ENCODE measurements at places on chromosomes 1 and 21.

DNA sequence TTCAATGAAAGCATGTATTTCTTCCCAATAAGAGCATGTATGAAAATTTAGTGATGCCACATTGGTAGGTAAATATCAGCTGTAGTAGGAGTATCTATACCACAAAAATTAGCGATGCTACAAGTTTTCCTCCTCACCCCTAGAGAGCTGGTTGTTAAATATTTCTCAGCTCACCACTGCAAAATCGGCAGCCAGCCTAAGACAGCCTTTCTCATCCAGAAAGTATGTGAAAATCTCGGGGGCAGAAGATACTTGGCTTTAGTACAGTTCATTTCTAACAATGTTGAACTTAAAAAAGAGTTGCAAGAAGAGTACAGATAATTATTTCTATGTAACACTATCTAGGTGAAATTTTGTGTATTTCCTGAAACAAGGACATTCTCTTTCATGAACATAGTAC, 235.4 kb downstream of the TPR start:
- no peak for DNase-seq

DNA sequence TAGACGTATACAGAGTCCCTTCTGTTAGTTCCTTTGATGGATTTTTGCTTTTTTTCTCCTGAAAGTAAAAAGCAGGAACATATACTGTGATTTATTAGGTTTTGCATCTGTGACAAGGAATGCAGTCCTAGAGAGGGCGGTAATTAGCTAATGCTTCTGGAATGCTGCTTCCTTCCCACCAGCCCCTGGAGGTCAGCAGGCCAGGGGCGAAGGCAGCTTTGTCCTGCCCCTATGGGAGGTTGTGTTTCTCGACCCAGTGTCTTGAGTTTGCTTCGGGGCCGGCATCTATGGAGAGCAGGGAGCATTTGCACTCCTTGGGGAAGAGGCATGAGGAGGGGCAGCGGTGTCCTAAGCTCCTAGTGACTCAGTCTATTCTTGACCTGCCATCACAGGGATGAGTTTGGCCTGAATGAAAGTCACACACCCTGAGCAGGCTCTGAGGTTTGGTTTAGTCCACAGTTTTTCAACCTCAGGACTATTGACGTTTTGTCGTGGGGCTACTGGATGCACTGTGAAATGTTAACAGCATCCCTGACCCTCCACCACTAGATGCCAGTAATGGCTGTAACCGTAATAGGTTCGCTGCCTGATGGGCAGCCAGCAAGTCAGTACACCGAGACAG, 85.0 kb upstream of the KCNJ15 start:
- no peak for DNase-seq

DNA sequence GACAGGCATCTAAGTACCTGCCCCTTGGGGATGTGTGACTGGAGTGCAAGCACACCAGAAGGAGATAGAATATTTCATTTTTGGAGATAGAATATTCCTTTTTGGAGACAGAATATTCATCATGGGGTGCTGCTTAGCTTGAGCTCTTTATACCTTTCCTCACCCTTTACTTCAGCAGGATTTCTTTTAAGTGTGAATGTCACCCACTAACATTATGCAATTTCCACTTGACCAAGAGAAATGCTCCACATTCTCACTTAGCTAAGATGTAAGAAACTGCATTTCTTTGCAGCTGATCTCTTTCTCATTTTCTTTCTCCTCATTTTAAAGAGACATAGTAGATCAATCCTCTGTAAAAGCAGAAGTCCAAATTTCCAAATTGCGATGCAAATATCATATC, 436.7 kb downstream of the NCAM2 start:
- DNase-seq = no peak

DNA sequence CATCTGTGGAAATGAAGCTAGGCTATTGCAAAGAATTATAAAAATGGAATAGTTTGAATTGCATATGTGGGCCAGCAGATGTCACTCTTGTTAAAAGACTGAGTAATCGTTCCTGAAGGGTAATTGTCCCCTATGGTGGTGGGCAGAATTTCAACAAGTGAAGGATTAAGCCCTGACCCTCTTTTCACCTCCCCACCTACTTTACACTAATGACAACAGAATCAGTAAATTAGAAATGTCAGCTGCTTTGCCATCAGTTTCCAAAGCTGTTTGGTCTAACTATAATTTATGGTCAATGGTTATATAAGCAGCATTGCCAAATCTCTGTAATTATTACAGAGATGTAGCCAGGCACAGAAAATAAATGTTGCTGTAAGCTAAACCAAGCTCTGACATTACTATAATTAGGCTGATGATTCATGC, 898.6 kb downstream of the AMY1C start:
- no peak for DNase-seq

DNA sequence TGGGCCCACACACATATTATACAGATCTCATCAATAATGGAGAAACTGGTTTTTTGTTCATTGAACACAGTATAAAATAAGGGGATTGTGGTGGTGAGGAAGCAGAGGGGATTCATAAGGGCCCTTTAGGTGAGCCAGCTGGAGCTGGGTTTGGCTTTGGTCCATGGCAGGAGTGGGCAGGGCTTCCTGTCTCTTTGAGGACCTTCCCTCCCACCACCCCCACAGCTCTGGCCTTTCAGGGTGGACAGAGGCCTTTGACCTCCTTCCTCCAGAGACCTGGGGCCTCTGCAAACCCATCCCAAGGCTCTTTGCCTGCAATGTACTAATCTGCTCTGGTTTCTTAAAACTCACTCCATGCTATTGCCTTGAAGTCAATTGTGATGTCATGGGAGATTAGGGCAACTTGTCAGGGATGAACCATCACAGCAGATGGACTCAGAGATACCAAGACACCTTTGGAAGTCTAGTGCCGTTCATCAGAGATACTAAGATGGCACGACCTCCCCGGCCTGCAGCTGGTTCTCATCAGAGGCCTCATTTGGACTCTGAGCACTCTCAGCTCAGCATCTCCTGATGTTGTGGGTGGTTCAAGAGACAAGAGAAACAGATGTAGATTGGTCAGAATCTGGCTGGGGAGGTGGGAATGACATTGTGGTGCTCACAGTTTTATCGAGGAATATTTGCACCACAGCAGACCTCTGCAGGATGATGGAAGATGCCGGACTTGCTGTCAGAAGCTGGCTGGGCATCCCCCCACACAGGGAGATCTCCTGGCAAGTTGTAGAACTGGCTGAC, 37.9 kb downstream of the LHX4 start:
- DNase-seq = no peak

DNA sequence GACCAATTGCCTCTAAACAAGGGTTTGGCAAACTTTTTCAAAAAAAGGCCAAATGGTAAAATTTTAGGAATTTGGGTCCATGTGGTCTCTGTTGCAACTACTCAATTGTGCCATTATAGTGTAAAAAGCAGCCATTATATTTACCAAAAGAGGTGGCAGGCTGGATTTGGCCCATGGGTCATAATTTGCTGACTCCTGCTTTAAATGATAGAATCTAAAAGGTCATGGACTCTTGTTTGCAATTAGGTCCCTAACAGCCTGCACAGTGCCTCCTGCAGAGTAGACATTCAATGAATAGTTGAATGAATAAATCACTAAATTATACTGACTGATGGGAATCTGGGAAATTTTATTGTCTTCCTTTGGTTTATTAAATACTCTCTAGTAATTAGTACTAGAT, 6.2 kb downstream of the BECN2 start:
- DNase-seq = no peak

DNA sequence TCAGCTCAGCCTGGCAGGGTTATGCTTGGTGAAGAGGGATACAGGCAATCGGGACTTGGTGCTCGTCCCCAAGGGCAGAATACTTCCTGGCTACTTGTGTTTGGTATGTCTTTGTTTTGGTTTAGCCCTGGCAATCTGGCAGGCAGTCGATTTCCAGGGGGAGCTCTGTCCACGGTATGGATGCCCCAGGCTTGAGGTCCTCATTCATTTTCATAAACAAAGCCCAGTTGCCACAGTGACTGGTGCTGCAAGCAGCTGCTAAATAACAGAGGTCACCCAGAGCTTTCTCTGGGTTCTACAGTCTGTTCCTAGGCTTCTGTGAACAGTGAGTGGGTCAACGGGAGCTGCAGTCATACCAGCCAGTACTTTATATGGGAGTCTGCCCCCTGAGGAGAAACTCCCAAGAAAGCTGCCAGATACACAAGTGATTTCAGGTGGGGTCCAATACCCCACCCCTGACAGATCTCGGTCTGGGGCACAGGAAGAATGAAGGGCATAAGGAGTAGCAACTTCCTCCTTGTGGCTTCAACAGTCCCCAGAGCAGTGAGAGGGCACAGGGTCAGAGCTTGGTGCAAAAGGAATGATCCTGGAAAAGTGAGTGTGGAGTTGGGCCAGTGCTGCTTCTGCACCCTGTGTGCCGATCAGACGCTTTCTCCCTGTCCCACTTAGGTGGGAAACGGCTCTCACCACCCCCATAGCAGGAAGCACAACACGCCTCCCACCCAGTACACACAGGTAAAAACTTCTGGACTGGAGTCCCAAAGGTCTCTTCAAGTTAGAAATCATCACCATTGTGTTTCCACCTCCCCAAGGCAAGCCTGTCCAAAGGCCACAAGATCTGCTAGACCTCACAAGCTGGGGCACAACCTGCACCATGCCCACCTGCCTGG, 55.5 kb downstream of the TGFBR3 start:
- DNase-seq = no peak

DNA sequence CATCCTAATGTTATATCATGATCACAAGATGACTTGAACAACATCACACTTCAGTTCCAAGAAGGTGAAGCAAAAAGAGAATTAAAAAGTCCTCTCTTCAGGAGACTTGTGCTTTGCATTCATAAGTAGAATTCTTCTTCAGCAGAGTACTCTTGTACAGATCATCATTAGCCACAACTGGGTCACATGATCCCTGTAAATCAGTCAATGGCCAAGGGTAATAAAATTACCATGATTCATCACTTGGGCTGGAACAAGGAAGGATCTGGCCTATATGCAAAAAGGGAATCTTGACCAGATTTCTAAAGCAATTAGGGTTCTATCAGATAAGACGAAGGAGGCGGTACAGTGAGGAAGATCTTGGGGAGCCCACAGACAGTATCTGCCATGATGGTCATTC, 458.0 kb upstream of the DEPDC1 start:
- no peak for DNase-seq

- DNase-seq = no peak
Observed at GRCh38 chr1:207309745-207310273, 11.7 kb upstream of the CD55 start.

- no peak for DNase-seq
Observed at GRCh38 chr1:44783697-44784093, 4.3 kb downstream of the BEST4 start.

- peak; percentile 76 for DNase-seq
Observed at GRCh38 chr1:111441573-111442192, 7.4 kb downstream of the WDR77 start.

- DNase-seq = no peak
Observed at GRCh38 chr1:46456411-46456963, 33.1 kb upstream of the DMBX1 start.

GRCh38 chr1:101371259-101371658, 134.4 kb downstream of the S1PR1 start:
- no peak for DNase-seq

- DNase-seq = no peak
Observed at GRCh38 chr1:62282909-62283755, 36.1 kb downstream of the KANK4 start.

GRCh38 chr21:23524685-23525084, 2082.6 kb downstream of the MRPL39 start:
- DNase-seq = no peak

- DNase-seq = no peak
Observed at GRCh38 chr1:184473176-184473966, 86.5 kb downstream of the C1orf21 start.

DNA sequence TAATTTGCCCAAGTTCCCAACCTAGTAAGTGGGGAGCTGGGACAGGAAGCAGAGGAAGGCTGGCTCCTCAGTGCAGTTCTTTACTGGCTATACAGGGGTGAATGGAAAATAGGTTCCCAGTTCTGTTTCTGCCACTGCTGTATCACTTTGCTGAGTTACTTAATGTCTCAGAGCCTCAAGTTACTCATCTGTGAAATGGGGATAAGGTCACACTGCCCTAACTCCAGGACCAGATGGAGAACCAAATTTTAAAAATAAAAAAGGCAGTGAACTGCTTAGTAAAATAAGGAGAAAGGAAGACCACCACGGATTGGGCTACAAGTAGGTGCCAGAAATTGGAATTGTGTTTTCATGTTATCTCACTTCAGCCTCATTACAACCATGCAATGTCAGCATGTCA, 147.8 kb downstream of the OMA1 start:
- DNase-seq = no peak

DNA sequence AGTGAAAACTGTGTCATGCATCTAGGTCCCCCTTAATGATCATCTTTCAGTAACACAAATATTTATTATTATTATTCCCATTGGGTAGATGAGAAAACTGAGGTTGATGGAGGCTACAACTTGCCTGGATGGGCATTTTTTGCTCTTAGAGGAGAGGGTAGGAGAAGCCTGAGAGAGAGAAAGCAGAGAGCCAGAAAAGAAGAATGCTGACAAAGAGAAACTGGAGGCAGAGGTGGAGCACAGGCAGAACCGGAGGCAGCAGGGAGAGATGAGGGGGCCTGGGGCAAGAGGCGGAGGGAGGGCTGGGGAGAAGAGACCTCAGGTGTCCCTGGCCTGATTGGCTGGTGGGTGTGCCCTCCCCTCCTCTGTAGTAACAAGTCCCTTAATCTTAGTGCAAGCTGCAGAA, 4.1 kb downstream of the BLACAT1 start:
- DNase-seq = no peak

DNA sequence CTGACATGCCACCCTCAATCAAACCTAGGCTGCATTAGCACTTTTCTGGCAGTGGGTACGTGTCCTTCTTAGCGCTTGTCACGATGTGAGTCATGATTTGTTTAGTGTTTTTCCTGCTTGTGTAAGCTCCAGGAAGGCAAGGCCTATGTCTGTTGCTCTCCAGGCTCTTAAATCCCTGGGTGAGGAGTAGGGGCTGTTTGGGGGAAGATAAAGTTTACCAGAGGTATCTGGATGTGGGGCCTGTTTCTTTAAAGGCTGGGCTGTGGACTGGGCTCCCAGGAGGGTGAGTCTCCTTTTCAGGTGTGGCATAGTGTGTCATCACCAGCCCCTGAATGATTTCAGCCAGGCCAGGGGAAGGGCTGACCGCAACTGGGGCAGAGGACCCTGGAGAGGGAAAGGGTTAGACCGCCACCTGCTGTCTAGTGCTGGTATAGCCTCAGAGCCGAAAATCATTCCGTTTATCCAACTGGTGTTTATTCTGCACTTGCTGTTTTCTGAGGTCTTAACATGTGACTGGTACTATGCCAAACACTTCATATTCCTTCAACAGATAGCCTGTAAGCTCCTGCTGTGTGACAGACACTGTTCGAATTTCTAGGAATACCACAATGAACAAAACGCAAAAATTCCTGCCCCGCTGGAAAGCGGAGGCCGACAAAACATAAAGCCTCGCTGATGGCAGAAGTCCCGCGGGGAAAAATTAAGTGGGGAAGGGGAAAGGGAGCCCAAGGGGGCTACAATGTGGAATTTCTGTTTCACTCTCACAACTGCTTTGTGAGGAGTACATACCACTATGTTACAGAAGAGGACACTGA, 9.7 kb downstream of the SERINC2 start:
- DNase-seq = peak; percentile 62

All from CD4-positive, alpha-beta T cell treated with Interleukin-12 subunit alpha and Interleukin-12 subunit beta, for 1 hour (primary cell).